T-helper 22 cell (primary cell): ENCODE measurements at places on chromosomes 5 and 9.

DNA sequence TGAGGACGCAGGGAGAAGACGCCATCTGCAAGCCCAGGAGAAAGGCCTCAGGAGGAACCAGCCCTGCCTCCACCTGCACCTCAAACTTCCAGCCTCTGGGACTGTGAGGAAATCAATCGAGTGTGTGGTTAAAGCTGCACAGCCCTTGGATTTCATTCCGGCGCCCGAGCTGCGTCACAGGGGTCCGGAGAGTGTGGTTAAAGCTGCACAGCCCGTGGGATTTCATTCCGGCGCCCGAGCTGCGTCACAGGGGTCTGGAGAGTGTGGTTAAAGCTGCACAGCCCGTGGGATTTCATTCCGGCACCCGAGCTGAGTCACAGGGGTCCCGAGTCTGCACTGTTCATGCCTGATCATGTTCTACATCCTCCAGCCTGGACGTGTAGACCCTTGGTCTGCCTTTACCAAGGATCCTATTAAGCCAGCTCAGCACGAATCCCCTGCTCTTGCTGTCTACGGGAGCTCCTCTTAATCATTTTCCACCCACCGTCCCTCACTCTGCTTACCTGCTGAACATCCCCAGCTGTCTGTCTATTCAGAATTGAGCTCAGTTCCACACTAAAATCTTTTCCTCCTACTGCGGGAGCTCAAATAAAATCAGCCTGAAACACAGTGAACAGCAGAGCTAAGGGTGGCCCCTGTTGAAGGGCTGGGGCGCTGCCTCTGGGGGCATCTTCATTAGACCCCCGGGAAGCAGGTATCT is 73.0 kb upstream of the OLFM1 start:
- no peak for DNase-seq

GRCh38 chr5:36938129-36938528 is 61.6 kb downstream of the NIPBL start:
- DNase-seq: no peak

- no peak for DNase-seq
These were observed 14.8 kb upstream of the CLPTM1L start for GRCh38 chr5:1359713-1360112.

GRCh38 chr5:179802207-179802883 is 4.3 kb downstream of the MGAT4B start:
- DNase-seq: no peak

- DNase-seq: no peak
These were observed 351 bp upstream of the MSX2 start for GRCh38 chr5:174723979-174724483.
